ENCODE measurements at places on chromosomes 2 and 18.

DNA sequence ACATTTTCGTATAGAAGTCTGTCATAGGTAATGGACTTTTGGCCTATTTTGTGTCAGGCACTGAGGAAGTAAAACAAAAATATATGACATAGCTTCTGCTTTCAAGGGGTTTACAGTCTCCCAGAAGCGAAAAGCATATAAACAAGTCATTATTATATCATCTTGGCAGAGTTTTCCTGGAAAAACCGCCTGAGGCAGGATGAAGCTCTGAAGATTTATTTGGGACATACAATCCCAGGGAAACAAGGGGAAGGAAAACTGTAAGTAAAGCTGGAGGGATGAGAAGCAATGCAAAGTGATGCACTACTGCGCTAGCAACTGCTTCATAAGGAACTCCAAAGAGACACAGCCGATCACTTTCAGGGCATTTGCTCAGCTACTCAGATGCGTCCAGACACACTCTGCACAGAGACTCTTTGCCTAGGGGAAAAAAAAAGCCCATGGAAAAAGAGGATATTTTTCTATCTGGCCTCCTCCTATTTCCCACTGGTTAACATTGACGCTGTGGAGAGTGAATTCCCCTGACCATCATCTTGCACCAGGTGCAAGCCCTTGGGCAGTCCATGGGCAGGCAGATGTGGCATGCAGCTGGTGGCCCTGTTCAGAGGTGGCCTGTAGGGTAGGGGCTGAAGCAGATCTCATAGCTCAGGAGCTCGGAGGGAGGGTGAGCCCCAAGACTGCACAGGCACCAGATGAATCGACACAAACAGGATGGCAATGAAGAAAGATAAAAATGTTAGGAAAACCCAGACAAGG lies 158.1 kb downstream of the METTL4 start:
- no peak for DNase-seq

DNA sequence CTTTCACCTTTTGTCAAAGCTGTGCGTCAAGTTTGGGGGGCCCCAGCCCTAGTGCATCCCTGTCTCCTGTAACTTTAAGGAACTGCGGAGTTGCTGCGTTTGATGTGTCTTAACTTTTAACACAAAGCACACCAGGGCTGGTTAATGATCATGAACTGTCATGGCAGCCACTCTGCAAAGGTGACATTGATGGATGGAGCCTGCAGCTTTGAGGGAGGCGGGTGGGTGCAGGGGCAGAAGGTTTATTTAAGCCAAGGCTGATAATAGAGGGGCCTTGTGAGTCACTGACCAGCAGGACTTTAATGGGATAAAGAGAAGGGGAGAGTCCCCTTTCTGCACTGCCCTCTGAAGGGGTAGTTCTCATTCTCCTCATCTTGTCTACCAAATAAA lies 190.2 kb upstream of the GATA6 start:
- no peak for DNase-seq

DNA sequence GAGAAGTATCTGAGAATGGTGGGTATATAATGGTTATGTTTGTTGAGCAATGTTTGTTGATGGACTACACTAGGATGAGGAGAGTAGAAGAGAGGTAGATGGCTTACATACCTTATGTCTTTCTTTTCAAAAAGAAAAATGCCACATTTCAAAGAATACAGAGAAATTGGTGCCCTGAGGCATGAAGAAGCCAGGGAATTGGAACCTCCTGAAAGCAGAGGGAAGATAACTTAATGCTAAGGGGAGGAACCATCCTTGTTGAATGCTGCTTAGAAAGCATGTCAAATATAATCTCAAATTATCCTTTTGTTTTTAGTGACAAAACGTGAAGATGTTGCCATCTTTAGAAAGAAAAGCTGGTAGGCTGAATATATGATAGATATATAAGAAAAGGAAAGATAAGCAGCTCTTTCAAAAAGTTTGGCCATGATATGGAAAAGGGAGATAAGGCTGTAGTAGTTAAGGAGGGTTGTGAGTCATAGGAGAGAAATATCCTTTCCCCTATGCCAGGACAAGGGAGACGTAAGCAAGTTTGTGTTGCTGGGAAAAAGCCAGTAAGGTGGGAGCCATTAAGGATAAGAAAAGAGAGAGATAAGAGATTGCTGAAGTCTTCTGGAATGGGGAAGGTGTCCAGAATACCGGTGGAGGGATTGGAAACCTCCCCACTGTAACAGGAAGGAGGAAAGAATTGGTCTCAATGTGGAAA lies 66.3 kb downstream of the SCN2A start:
- DNase-seq: no peak

GRCh38 chr2:106997204-106997603 lies 111.2 kb upstream of the ST6GAL2 start:
- DNase-seq: no peak

DNA sequence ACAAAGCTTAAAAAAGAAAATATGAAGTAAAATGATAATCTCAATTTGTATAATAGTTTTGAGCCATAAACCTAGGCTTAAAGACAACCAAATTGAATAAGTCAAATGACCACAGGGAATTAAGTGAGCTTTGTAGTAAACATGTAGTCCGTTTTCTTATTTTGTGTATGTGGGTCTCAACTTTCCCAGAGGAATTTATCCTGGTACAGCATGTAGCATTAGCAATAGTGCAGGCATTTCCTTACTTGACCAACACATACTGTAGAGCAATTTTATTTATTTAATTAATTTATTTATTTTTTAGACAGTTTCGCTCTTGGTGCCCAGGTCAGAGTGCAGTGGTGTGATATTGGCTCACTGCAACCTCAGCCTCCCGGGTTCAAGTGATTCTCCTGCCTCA lies 37.5 kb upstream of the MTCL1 start:
- no peak for DNase-seq

- DNase-seq: no peak
Observed at GRCh38 chr2:33023728-33024500, 77.2 kb downstream of the LTBP1 start.
